ENCODE measurements at places on chromosomes 7 and 10. TPM values are rescaled to one million over a fixed set of nuclear protein-coding genes. Genes with fewer than 3 reads are reported as not detected.

Gene ASIC3
- total RNA-seq: 3.7 TPM

Gene HOXA5
- not detected for total RNA-seq

Gene PRKCQ
- 46.3 TPM for total RNA-seq

Gene AMPH
- not detected for total RNA-seq

Gene SDK1
- 0.78 TPM for total RNA-seq

DNA sequence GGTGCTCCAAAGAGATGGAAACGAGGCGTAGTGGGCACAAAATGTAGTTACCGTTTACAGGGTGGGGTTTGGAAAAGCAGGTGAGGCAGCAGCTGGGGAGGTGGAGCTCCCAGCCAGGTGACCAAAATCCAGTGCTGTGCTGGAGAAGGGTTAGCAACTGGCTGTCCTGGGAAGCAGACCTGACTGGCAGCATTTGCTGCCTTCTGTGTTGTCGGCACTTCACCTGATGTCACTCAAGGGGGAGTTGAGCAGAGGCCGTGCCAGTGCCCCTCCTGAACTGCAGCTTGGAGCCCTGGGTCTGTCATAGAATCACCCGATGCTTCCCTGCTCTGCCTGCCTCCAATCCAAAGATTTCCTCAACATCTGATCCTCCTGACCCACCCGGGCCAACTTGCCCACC is 12.8 kb downstream of the GCK start:
- no peak for DNase-seq
- H3K27ac ChIP-seq: no peak overlapping the region
- no peaks in the 10 kb centered on the region for H3K36me3 ChIP-seq
- no peak overlapping the region for H3K4me3 ChIP-seq
- H3K4me1 ChIP-seq: no peaks in the 10 kb centered on the region
- H3K27me3 ChIP-seq: no peaks in the 10 kb centered on the region

DNA sequence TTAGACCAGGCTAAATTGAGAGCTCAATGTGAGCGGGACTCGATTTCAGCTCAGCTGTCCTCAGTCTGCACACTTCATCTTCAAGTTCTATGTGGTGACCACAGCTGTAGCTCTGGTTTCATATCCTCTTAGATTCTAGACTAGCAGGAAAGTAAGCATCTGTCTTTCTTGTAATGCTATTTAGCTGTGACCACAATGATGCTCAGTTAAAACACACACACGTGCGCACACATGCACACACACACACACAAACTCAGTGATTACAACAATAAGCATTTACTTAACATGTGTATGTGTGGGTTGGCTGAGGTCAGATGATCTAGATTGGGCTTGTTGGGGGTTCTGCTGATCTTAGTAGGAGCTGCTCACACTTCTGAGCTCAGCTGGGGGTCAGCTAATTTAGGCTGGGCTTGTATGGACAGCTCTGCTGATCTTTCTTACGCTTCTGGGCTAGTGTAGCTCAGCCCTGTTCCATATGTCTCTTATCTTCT is 82.5 kb downstream of the ZNF365 start:
- H3K36me3 ChIP-seq: no peaks in the 10 kb centered on the region
- no peak overlapping the region for H3K4me3 ChIP-seq
- H3K27me3 ChIP-seq: peaks cover 4% of the 10 kb centered on the region
- no peak overlapping the region for H3K27ac ChIP-seq
- H3K4me1 ChIP-seq: peaks cover 16% of the 10 kb centered on the region
- peak; percentile 11 for DNase-seq

DNA sequence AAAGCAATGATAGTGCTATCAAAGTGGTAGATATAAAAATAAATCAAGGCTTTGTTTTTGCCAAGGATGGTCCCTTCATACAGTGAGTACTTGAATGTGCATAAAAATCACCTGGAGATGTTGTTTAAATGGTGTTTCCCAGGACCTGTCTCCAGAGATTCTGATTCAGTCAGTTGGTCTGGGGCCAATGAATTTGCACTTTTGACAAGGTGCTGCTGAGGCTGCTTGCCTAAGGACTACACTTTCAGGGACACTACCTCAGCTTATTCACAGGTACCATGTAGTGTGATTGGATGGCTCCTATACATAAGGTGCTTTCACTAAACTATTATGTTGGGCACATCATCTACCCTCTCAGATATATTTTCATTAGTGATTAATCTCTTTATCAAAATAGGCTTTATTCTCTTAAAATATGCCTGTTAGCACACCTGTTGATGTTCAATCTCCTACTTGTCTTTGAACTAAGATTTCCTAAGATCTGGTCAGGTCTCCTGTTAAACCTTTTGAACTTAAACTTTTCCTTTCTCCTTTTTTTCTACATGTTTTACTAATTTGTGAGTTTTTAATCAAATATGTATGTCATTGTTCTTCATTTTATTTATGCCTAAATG is 24.3 kb downstream of the CAPZA2 start:
- H3K4me1 ChIP-seq: peaks cover 32% of the 10 kb centered on the region
- H3K4me3 ChIP-seq: no peak overlapping the region
- DNase-seq: no peak
- H3K27me3 ChIP-seq: no peaks in the 10 kb centered on the region
- peaks cover 26% of the 10 kb centered on the region for H3K36me3 ChIP-seq
- no peak overlapping the region for H3K27ac ChIP-seq

GRCh38 chr10:112250555-112250954 is 32.6 kb upstream of the TECTB start:
- peaks cover 4% of the 10 kb centered on the region for H3K27me3 ChIP-seq
- no peak for DNase-seq
- no peaks in the 10 kb centered on the region for H3K4me1 ChIP-seq
- no peaks in the 10 kb centered on the region for H3K36me3 ChIP-seq
- H3K4me3 ChIP-seq: no peak overlapping the region

GRCh38 chr7:99127636-99128035 is 16.3 kb downstream of the SMURF1 start:
- H3K4me3 ChIP-seq: no peak overlapping the region
- peaks cover 2% of the 10 kb centered on the region for H3K36me3 ChIP-seq
- H3K27me3 ChIP-seq: no peaks in the 10 kb centered on the region
- peaks cover 33% of the 10 kb centered on the region for H3K4me1 ChIP-seq
- no peak for DNase-seq

DNA sequence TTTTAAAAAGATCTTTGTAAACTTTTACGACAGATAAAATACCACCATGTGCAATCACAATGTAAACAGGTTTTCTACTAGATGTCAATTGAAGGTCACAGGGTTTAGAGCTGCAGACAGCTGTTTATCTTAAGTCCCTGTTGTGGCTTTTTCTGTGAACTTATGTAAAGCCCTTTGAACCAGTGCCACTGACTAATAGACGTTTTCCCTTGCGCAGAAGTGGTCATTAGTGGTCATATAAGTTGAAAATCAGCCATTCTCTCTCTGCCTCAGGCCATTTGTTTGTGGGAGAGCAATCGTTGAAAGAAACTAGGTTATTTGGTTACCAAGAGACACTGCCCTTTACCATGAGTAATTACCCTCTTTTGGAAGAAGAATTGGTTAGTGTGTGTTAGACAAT is 23.9 kb downstream of the CACNB2 start:
- H3K27me3 ChIP-seq: no peaks in the 10 kb centered on the region
- H3K36me3 ChIP-seq: no peaks in the 10 kb centered on the region
- H3K27ac ChIP-seq: no peak overlapping the region
- no peak overlapping the region for H3K4me3 ChIP-seq

DNA sequence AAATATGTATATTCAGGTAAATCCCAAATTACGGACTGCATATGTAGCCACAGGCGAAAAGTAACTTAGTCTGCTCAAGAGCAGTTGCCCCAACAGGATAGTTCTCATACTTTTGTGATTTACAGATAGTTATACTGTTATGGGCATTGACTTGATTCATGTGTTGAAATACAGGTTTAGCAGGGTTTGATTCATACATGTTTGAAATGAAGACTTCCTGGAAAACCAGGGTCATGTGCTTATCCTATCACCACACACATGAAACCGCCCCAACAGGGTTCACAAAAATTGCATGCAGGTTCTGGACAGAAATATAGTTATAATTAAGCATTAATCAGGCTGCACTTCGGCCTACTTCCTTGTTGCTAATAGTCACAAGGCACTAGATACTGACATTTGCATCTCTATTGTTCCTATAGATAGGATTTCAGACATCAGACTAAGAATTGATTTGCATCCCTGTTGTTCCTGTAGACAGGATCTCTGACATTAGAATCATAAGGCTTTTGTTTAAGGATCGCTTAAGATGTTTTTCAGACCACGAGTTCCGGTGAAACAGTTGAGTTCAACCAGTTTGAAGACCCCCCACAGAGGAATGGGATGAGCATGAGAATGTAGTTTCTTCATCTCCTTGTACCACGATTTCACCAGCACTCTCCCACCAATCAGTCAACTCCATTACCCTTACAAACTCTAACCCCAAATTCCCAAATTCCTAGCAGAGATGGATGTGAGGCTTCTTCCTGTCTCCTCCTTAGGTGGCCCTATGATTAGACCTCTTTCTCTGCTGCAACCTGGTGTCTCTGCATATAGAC is 2.0 kb upstream of the ZNF398 start:
- H3K27ac ChIP-seq: peak overlapping the region; percentile 19
- no peak for DNase-seq
- H3K36me3 ChIP-seq: peaks cover 8% of the 10 kb centered on the region
- peak overlapping the region; percentile 97 for H3K4me3 ChIP-seq

GRCh38 chr10:43979551-43979950 is 330.9 kb upstream of the ZNF32 start:
- DNase-seq: no peak
- no peak overlapping the region for H3K27ac ChIP-seq
- H3K4me1 ChIP-seq: peaks cover 9% of the 10 kb centered on the region
- no peak overlapping the region for H3K4me3 ChIP-seq

DNA sequence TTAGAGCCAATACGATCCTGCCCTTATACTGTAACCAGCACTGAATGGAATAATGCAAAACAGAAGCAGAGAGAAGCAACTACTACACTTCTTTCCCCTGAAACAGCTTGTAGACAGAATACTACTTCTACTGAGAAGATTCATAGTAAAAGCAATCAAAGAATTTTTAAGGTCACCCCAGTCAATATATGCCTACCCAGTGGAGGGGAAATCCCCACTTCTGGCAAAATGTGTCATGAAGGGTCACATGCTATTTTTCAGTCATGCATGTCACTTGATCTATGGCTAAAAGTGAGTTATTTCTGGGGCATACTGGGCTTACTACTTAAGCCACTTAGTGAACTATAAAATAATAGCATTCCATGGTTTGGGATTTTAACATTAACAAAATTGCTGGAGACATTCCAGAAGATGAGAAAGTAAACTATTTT is 25.6 kb downstream of the IRF5 start:
- peaks cover 45% of the 10 kb centered on the region for H3K36me3 ChIP-seq
- peak overlapping the region; percentile 86 for H3K27ac ChIP-seq
- no peaks in the 10 kb centered on the region for H3K27me3 ChIP-seq
- H3K4me3 ChIP-seq: peak overlapping the region; percentile 38
- peak; percentile 76 for DNase-seq

DNA sequence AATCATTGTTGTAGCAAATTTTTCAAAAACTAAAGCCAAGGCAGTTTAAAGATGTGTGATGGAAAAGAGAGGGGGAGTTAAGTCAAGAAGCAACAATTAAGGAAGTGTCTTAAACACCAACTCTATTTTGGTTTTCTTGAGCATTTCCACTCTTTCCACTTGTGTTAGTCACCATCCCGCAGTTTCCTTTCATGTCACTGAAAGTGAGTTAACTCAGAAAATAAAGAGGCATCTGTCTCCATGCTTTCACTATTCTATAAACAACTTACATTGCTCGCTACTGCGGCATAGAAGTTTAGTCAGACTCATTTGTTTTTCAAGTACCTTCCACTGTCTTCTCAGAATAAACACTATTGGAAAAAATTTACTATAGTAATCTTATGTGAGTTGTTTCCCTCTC is 284.9 kb upstream of the SEMA3D start:
- no peaks in the 10 kb centered on the region for H3K36me3 ChIP-seq
- DNase-seq: peak; percentile 4
- H3K4me3 ChIP-seq: no peak overlapping the region
- peaks cover 5% of the 10 kb centered on the region for H3K4me1 ChIP-seq
- no peak overlapping the region for H3K27ac ChIP-seq

DNA sequence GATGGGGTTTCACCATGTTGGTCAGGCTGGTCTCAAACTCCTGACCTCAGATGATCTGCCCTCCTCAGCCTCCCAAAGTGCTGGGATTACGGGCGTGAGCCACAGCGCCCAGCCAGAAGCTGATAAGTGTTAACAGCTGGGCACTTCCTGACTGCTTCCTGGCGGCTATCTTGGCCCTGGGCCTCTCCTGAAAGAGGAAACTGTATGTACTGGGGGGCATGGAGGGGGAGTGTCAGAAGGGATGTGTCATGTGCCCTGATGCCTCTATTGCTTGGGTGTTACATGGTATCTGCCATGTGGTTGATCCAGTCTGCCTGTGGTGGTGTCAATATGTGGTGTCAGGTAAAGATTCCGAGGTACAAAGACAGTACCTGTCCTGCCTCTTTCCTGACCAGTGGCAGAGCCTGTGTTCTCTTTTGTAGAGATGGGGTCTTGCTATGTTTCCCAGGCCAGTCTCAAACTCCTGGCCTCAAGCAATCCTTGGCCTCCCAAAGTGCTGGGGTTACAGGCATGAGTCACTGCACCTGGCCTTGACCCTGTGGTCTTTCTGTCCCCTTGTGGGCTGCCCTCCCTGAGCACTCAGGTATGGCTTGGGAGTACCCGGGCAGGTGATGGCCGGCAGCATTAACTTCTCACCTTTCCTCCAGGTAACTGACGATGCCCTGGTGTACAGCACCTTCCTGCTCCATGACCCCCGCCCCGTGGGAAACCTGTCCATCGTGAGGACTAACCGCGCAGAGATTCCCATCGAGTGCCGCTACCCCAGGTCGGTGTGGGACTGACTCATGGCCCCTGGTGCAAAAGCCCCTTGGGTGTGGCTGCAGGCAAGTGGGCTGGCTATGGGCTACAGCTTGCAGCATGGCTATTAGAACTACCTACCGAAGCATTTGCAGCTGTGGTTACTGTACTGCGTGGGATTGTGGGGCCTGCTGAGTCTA is 4.4 kb downstream of the ZP3 start:
- no peaks in the 10 kb centered on the region for H3K36me3 ChIP-seq
- H3K27me3 ChIP-seq: peaks cover 1% of the 10 kb centered on the region
- H3K27ac ChIP-seq: no peak overlapping the region
- no peak overlapping the region for H3K4me3 ChIP-seq

GRCh38 chr10:95411635-95412034 is 120.8 kb upstream of the PDLIM1 start:
- no peaks in the 10 kb centered on the region for H3K27me3 ChIP-seq
- no peak overlapping the region for H3K27ac ChIP-seq
- H3K36me3 ChIP-seq: no peaks in the 10 kb centered on the region
- DNase-seq: no peak
- no peak overlapping the region for H3K4me3 ChIP-seq
- no peaks in the 10 kb centered on the region for H3K4me1 ChIP-seq

DNA sequence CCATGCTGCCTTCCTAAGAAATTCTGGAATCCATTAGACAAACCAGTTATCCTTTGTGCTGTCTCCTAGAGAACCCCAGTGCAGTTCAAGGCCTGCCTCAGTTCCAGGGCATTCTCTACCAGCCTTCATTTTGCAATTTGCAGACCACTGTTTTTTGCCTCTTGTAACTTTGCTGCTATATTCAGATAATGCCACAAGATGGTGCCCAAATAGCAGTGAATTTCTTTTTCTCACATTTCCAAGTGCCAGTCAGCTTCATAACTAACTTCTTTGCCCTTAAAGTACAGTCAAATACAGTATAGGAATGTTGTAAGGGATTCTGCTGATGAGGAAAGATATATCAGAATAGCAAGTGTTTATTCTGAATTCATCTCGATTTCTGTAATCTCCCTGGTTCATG is 25.2 kb downstream of the LOXL4 start:
- peaks cover 24% of the 10 kb centered on the region for H3K36me3 ChIP-seq
- H3K27me3 ChIP-seq: no peaks in the 10 kb centered on the region
- no peak for DNase-seq
- peaks cover 1% of the 10 kb centered on the region for H3K4me1 ChIP-seq
- no peak overlapping the region for H3K27ac ChIP-seq

All from activated CD8-positive, alpha-beta T cell treated with anti-CD3 and anti-CD28 coated beads for 36 hours (primary cell).